Stimulated activated CD4-positive, alpha-beta T cell treated with anti-CD3 and anti-CD28 coated beads, Interleukin-12 subunit alpha, Interleukin-12 subunit beta, amount 100 ng/mL, for 24 hours (primary cell): ENCODE measurements at places on chromosomes 4 and X.

DNA sequence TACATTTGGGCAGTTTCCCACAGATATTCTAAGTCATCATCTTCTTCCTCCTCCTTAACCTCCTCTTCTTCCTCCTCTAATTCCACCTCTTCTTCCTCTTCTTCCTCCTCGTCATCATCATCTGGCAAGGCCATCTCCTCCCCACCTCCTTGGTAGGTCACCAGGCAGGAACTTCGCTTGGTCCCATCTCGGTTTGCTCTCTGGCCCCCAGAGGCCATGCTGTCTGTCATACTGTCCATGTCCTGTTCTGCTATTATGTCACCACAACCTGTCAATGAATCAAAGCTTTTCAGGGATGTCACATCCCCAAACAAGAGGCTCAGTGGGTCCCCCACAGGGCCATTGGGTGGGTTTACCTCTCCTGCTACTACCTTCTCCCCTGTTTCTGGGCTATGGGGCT lies 13.5 kb downstream of the AMER1 start:
- DNase-seq, result no peak

- no peak for DNase-seq
Measured at GRCh38 chrX:115344885-115345614, 55.5 kb downstream of the LUZP4 start.

DNA sequence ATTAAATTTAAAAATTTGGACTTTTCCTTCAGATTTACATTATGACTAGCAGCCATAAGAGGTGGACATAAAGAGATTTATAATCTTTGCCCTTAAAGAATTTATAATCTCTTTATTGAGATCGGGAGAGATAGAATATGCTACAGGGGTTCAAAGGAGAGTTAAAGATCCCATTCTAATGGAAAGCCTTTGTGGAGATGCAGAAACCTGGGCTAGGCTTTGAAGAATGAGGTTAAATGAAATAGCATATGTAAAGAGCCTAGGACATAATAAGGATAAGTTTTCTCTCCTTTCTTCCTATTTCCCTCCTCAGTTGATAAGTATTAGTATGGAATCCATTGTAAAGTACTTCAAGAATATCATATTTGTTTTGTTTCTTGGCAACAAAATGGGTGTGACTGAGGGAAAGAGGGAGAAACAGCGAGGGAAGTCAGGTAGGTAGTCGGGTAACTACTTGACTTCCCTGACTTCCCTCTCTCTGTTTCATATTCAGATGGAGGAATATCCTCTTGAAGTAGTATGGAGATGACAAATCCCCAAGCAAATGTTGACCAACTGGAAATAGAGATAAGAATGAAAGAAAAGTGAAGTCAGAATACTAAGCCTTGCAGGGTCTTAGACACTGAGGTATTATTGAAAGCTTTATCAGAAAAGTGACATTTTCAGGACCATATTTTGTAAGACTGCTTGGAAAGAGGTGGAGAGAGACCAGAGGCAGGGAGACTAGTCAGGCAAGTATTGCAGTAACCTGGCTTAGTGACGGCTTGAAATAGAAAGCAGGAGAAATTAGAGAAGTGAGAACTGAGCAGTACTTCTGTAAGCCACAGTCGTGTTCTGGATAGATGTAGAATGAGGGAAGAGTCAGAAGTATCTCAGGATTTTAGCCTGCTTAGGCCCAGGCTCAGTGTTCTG lies 82.9 kb downstream of the PDLIM5 start:
- DNase-seq, result no peak

DNA sequence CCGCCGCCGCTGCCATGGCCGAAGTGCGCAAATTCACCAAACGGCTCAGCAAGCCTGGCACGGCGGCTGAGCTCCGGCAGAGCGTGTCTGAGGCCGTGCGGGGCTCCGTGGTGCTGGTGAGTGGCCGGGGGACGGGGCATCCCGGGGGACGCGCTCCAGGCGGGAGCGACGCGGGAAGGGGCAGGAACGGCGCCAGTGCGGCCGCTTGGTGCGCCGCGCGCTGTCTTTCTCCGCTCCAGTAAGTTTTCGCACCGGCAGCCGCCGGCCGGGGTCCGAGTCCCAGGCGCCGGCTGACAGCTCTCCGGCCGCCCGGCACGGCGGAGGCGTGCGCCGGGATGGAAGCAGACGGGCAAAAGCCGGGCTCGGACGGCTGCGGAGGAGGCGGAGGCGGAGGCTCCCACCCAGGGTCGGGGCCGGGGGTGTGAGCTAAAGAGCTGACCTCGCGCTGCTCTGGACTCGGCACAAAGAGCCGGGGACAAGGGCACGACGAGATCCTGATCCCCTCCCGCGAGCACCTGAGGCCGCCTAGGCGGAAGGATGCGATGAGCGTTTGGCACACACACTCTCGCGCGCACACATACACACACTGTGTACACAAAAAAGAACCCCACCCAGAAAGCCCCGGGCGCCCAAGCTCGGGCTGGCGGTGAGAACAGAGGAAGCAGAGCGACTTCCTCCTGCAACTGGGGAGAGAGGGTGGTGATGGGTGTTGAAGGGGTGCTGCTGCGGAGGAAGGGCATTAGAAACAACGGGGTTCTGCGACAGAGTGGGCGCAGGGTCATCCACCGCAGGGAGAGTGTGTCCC lies 545 bp downstream of the DOCK11 start:
- peak; percentile 48 for DNase-seq

DNA sequence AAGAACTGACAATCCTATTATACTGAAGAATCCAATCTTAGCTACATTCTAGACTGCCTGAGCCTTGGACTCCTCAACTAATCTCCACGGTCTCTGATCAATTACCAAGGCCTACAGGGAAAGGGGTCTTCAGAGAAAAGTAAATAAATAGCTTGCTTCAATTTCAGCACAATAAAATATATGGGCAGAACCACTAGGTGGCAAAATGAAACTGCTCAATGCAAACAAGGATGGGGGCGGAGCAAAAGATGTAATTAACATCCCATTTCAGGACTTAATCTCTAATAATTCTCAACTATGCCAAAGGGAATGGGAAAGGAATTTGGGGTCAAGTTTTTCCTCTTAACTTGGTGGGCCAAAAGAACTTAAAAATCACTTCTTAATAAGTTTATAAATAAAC lies 78.4 kb upstream of the MAP3K15 start:
- DNase-seq, result no peak

- no peak for DNase-seq
Measured at GRCh38 chr4:5137927-5138326, 86.6 kb downstream of the STK32B start.

DNA sequence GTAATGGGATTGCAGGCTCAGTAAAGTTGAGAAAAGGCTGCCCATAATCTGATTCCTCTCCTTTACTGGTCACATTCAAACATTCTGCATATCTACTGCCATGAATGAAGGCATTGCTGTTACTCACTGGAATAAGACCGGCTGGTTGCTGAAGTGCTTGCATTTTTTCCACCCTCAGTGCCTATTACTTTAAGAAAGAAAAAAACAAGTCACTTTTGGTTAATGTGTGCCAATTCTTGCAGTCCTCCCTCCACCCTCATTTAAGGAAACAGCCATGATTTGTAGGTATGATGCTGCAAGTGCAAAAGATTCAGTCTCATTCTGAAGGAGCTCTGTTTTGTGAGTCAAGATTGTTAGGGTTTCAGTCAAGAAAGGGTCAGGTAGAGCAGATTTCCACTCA lies 94.9 kb downstream of the EMCN start:
- no peak for DNase-seq

DNA sequence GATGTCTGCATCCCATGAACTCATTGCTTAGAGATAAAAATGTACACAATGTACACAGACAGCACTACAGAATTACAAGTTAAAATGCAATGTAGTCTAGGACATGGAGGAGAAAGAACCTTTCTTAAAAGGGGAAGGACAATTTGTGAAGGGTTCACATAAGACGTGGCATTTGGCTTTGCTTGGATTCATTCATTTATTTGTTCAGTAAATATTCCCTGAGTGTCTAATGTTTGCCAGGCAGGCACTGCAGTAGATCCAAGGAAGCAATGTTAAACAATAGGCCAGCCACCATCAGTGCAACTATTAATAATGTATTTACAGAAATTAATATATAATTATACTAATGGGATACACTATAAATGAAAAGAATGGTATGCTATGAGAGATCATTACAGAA lies 94.4 kb downstream of the GRIA2 start:
- no peak for DNase-seq

- DNase-seq, result no peak
Measured at GRCh38 chrX:24259544-24260240, 54.2 kb downstream of the SUPT20HL2 start.

- no peak for DNase-seq
Measured at GRCh38 chrX:69126642-69127041, 38.6 kb downstream of the PJA1 start.

DNA sequence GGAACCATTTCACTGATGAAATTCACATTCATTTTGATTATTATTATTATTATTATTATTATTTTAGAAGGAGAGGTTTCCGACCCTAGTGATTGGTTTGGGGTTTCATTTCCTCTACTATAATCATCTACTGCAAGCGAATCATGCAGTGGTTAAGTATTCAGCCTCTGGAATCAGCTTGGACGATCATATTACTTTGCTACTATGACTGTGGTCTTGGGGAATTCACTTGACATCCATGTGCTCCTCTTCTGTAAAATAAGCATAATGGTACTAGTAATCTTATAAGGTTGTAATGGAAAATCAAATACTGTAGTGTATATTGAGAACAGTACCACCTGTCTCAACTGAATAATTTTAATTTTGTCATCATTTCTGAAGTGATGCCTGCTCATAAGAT lies 132.1 kb upstream of the SLC4A4 start:
- no peak for DNase-seq

- no peak for DNase-seq
Measured at GRCh38 chr4:182840108-182840507, 77.1 kb downstream of the DCTD start.

GRCh38 chrX:124534536-124534935 lies 188.2 kb downstream of the SH2D1A start:
- no peak for DNase-seq

DNA sequence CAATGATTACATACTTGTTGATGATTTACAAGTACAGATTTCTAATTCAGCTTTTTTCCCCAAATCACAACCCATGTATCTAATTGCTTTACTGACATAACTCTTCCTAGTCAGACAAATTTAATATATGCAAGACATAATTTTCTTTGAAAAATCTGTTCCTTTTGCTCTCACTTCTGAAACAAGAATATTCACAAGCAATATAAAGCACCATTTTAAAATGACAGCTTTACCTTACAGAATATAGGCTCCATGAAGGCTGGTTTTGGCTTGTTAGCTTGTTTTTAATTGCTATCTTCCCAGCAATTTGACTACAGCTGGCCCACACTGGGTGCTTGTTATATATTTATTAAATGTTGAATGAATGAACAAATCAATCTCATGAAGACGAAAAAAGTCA lies 24.5 kb downstream of the GPM6A start:
- no peak for DNase-seq

- DNase-seq, result no peak
Measured at GRCh38 chr4:178632415-178632814, 1190.2 kb upstream of the AGA start.

GRCh38 chrX:35150642-35151239 lies 208.1 kb downstream of the FAM47B start:
- DNase-seq, result no peak

- no peak for DNase-seq
Measured at GRCh38 chr4:16240300-16240699, 14.0 kb upstream of the TAPT1 start.

- no peak for DNase-seq
Measured at GRCh38 chr4:82382751-82383150, 9.0 kb upstream of the HNRNPD start.

GRCh38 chrX:42260854-42261253 lies 337.5 kb upstream of the CASK start:
- DNase-seq, result no peak

DNA sequence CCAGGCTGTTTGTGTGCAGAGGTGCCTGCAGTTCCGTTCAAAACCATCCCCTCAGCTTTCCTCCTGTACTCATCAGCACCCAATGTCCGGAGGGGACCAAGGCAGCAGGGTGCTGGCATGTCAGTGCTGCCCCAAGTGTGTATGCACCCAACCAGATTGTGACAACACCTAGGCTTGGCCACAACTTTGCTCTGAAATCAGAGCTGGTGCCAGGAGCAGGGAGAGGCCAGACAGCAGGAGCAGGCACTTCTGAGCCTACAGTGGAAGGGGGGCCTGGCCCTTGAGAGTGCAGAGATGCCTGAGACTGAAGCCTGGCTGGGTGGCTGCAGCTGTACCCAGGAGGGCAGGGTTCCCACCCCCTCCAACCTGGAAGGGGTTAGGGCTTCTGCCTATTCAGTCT lies 56.5 kb upstream of the RASGEF1B start:
- DNase-seq, result no peak

DNA sequence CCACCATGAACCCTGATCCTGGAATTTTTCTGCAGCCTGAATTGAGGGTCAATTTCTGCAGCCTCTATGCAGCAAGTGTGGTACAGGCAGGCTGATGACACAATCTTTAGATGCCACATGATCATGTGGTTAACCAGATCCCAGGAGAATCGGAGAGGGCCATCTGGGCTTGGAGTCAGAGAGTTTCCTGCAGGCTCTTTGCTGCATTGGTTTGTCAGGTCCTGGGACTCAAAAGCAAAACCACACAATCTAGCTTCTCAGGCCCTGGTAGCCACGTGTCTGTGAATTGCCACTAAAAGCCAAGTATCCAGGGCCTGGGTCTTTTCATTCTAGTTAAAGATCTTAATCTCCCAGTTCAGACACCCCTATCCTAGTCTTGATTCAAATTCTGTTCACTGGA lies 464.5 kb downstream of the BCOR start:
- no peak for DNase-seq
